ENCODE measurements at places on chromosomes 5 and 9.

GRCh38 chr5:59354274-59354673 lies 539.3 kb downstream of the PDE4D start:
- DNase-seq: no peak

DNA sequence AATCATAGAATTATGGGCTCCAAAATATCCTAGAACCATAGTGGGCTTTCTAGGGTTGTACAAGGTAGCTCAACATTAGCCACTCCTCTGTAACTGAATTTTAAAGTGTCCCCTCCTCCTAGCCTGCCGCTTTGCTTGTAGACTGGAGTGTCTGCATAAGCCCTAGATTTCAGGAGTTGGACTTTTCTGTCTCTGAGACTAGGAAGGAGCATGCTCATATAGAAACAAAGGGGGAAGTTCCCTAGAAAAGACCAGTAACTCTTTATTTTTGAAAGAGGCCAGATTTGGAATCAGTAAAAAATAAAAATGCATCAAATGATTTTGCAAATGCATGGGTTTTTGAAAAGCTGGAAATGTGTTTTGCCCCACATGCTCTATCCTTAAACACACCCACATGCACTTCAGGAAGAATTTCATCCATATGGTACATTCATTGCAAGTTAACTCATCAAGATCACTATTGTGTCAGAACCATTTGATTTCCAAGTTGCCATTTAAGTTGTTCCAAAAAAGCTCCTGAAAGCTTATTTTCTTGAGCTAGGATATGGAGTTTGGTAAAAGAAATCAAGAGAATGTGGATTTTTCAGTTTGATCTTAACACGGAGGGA lies 121.0 kb upstream of the NR3C1 start:
- no peak for DNase-seq

- DNase-seq: no peak
Observed at GRCh38 chr9:79143211-79143610, 428.6 kb upstream of the TLE4 start.

- no peak for DNase-seq
Observed at GRCh38 chr5:21895766-21896350, 957.3 kb downstream of the CDH12 start.

- DNase-seq: peak; percentile 59
Observed at GRCh38 chr9:4987961-4988421, 2.9 kb downstream of the JAK2 start.

DNA sequence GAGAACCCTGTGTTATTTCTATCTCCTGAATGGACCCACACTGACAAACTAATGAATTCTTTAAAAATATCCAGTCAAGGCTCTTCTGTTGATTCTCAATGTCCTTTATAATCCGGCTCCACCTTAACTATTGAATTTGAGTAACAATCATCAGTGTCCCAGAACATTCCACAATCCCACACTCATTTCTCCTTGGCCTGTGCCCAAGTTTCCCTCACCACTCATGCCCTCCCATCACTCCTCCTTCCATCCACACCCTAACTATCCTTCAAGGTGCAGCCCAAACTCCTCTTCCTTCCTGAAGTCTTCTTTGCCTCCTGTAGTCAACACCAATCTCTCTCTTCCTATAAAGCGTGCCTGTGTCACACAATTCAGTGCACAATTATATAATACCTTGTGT lies 106.1 kb downstream of the NUDT12 start:
- no peak for DNase-seq

DNA sequence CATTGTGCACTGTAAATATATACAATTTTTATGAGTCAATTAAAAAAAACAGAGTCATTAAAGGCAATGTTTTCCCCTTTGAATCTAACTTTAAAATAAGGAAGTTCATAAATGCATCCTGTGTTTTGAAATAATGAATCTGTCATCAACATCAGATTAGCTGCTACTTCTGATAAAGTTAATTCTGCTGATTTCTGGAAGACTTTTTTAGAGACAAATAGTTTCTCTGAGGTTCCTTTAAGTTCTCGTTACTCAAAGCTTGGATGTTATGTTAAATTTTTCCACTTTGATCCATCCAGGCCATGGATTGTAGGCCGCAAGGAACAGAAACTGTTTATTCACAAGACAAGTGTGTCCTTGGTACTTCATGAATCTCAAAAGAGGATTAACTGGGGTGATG lies 115.5 kb downstream of the CARTPT start:
- no peak for DNase-seq

GRCh38 chr9:93298498-93299417 lies 114.8 kb downstream of the WNK2 start:
- DNase-seq: no peak

DNA sequence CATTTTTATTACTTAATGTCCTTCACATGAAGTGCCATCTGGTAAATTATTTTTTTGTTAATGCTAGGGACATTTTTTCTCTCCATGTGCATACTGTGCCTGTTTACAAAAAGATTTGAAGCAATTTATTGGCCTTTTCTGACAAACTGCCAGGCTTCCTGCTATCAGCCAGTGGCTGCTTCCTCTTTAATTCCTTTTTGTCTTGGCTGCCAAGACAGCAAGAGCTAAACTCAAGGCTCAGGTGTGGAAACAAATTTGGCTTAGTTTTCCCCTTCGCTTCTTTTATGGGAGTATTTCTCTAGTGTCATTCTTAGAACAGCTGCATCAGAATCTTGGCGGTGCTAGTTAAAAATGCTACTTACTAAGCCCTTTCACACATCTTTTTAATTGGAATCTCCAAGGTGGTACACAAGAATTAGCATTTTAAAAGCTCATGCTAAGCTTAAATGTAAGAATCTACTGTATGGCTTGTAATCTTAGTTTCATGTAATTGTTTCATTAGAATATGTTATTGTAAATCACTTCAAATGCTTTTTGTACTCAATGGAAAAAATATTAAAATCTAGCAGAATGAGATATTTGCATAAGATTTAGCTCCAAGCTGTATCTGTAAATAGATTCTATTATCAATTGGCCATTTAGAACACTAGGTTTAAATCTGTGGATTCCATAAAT lies 134.2 kb upstream of the RASGRF2 start:
- no peak for DNase-seq

GRCh38 chr5:153321478-153321877 lies 169.0 kb upstream of the GRIA1 start:
- no peak for DNase-seq

- no peak for DNase-seq
Observed at GRCh38 chr9:33234511-33235467, 5.2 kb upstream of the SPINK4 start.
